C1 segment of cervical spinal cord (tissue), 14 donors: ENCODE measurements at places on chromosomes 7 and 10.

GRCh38 chr10:28878236-28878970 lies 201.1 kb downstream of the BAMBI start:
- DNase-seq: no peak

- DNase-seq: no peak
Measured at GRCh38 chr7:23808421-23808820, 98.4 kb downstream of the STK31 start.

GRCh38 chr10:110151971-110152370 lies 55.4 kb upstream of the MXI1 start:
- no peak for DNase-seq

GRCh38 chr10:61140765-61141392 lies 196.9 kb upstream of the RHOBTB1 start:
- DNase-seq: no peak
